ENCODE measurements at places on chromosomes 2 and 18.

DNA sequence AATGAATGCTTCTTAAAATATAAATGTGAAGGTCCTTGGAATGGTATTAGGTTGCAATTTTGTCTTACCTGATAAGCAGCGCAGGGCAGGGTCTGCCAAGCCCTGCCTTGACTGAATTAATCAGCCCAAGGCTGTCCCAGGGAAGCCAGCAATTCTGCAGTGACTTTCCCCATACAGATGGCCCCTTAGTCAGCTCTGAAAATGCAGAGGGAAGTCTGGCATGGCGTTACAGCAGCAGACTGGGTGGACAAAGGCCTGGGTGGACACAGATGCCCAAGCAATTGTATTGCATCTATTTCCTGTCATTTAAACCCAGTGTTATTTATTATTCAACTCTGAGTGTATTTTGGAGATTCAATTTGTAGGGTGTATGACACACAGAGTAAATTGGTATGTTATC is 56.6 kb upstream of the NOL4 start:
- DNase-seq, result no peak

DNA sequence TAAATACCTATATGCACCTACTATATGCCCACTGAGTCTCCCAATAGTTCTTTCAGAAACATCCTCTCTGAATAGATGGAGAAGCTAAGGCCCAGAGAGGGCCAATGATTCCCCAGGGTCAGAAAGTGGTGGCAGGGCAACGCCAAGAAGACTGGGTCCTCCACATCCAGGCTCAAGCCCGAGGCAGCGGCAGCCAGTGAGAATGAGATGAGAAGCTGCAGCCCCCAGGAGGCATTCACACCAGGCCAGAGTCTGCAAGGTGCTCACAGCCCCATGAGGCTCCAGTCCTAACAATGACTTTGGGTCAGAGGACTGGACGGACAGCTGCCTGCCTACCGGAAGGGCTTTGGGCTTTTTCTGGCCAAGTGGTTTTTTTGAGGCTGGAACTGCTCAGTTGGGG is 3.5 kb downstream of the TEX261 start:
- no peak for DNase-seq

DNA sequence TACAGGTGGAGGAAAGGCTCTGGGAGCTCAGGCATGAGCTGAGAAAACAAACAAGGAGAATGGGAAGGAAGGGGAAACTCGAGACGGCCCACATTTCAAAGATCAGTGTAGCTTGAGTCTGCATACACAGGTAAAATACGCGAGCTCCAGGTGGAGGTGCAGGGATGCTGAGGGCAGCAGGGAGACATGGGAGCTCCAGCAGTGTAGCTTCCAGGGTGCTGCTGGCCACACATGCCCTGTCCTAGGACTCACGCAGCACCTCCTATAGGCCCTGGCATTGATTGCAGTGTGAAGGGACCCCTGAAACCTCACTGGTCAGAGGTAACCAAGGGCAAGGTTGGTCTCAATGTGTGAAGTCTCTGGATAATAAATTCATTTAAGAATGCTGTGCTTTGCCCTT is 362.8 kb upstream of the HS6ST1 start:
- DNase-seq, result no peak

GRCh38 chr18:48922801-48923730 is 27.7 kb downstream of the SMAD7 start:
- DNase-seq, result no peak

DNA sequence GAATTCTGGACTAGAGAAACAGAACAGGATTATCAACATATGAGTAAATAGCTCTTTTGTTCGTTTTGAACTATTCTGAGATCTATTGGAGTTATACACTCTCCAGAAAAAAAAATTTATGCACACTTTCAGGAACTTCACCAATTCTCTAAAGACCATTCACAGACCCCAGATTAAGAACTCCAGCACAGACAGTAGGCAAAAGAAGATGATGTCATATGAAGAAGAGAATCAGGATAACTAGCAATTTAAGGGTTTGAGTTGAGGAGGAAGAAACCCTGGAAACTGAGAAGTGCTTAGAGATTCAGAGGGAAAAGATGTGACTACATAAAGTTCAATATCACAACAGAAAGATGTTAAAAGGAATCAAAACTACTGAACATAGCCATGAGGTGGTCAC is 69.9 kb downstream of the SIGLEC15 start:
- DNase-seq, result no peak

GRCh38 chr2:99971326-99971900 is 171.0 kb downstream of the AFF3 start:
- no peak for DNase-seq

GRCh38 chr2:156430980-156431358 is 5.2 kb upstream of the GPD2 start:
- DNase-seq, result no peak

DNA sequence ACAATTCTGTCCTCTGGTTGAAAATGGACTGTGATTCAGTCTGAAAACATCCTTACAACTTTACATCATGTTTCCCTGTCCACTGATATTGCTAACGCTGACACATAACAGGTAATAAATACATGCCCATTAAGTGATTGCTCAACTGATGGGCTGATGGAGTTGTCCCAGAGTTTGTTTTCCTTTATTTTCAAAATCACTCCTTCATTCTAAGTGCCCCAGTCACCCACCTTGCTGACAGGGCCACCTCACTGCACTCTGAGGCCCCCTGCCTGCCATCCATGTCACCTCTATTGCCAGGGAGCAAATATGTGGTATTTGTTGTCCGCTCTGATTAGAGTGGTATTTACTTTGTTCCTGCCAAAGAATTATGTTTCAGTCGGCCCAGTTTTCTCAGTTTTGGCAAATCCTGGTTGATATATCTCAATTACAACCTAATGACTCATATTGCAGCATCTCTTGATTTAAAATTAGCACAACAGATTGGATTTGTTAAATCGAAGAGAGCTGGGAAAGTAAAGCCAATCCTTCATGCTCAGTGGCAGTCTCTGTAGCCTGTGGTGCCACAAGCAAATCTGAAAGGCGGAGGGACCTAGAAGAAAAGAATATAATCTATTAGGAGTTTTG is 105.1 kb downstream of the RDH14 start:
- no peak for DNase-seq

- no peak for DNase-seq
Measured at GRCh38 chr2:170243898-170244297, 66.0 kb downstream of the MYO3B start.

- DNase-seq, result no peak
Measured at GRCh38 chr2:84876369-84876768, 4.5 kb downstream of the TRABD2A start.

DNA sequence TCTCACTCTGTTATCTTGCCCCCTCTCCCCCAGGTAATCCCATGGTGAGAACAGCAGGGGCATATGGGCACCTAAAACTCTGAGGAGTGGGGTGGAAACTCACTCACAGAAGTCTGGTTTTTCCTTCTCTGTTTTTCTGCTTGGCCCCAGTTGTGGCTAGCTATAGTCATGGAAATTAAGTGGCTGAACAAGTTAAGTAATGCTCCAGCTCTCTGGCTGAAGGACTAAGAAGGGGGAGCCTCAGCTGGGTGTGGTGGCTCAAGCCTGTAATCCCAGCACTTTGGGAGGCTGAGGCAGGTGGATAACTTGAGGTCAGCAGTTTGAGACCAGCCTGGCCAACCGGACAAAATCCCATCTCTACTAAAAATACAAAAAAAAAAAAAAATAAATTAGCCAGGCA is 261.0 kb downstream of the TPGS2 start:
- DNase-seq, result no peak

GRCh38 chr2:39385172-39385571 is 51.9 kb downstream of the MAP4K3 start:
- DNase-seq, result no peak

DNA sequence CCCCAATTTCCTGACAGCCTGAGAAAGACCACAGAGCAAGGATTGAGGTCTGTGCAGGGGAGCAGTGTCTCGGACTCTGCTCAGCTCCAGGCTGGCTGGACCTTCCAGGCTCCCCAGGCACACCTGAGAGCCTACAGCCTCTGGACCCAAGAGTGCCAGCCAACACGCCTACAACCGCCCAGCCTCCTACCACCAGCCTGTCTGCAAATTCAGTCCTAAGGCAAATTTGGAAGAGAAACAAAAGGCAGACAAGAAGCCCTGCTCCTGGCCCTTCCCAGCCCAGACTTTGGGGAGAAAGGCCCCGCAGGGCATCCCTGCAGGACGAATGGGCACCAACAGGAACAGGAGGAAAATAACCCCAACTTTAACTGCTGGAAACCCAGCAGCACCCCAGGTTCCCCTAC is 1.9 kb downstream of the HS6ST1 start:
- no peak for DNase-seq

- DNase-seq, result no peak
Measured at GRCh38 chr2:113834051-113834730, 55.7 kb upstream of the ACTR3 start.

- DNase-seq, result no peak
Measured at GRCh38 chr2:176471949-176472348, 202.7 kb downstream of the MTX2 start.

DNA sequence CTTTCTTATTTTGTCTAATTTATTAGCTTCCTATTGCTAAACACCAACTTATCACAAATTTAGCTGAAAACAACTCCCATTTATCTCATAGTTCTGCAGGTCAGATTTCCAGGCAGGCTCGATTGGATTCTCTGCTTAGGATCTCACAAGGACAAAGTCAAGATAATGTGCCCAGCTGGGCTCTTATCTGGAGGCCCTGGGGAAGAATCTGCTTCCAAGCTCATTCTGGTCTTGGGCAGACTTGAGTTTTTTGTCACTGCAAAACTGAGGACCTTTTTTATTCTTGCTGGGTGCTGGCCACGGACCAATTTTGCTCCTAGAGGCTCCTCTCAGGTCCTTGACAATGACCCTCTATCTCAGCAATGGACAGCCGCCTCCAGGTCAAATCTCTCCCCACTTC is 215.5 kb downstream of the TRIB2 start:
- no peak for DNase-seq

DNA sequence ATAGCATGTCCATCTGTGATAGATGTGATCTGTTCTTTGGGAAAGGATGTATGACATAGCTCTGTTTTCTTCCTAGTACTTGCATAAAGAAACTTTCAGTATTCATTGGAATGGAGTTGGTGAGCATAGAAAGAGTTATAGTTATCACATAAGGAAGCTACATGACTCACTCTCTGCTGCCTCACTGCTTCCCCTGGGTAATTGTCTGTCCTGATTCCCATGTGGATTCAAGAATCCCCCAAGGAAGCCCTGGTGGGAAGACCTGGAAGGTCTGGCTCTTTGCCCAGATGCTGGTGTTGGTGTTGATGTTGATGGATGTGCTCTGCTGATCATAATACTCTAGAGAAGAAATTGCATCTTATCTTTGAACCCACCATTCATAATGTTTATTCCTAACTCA is 60.6 kb downstream of the PTPN4 start:
- no peak for DNase-seq

- no peak for DNase-seq
Measured at GRCh38 chr2:111694700-111695101, 189.3 kb downstream of the ANAPC1 start.

- no peak for DNase-seq
Measured at GRCh38 chr2:200693836-200694470, 108.1 kb downstream of the AOX1 start.

- DNase-seq, result no peak
Measured at GRCh38 chr2:675982-676646, 1.1 kb downstream of the TMEM18 start.

DNA sequence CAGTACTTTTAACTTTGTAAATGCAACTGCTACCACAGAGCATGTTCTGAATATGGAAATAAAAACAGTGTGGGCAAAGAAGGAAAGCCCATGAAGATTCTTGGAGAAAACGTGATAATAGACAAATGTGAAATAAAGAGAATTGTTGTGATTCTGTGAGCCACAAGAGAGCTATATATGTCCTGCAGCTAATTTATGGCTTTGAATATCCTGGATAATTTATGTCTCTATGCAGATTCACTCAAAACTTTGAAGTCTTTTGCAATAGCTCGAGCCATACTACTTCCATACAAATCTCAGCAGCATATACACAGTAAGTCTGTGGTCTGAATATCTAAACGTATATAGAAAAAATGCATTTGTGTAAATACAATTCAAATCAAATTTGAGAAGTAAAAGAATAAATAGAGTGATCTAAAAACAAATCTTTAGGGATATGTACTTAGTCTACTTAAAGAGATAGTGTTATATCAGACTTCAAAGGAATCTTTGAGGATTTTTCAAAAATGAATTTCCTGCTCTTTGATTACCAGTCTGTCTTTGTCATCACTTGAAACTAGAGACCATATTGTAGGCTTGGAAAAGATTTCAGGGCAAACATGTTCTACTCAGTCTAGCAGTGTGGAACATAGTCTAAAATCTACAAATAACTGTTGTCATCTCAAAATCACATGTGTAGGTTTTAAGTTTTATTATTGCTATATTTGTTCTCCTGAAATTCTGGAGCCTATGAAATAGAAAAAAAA is 107.1 kb downstream of the CSRNP3 start:
- no peak for DNase-seq

DNA sequence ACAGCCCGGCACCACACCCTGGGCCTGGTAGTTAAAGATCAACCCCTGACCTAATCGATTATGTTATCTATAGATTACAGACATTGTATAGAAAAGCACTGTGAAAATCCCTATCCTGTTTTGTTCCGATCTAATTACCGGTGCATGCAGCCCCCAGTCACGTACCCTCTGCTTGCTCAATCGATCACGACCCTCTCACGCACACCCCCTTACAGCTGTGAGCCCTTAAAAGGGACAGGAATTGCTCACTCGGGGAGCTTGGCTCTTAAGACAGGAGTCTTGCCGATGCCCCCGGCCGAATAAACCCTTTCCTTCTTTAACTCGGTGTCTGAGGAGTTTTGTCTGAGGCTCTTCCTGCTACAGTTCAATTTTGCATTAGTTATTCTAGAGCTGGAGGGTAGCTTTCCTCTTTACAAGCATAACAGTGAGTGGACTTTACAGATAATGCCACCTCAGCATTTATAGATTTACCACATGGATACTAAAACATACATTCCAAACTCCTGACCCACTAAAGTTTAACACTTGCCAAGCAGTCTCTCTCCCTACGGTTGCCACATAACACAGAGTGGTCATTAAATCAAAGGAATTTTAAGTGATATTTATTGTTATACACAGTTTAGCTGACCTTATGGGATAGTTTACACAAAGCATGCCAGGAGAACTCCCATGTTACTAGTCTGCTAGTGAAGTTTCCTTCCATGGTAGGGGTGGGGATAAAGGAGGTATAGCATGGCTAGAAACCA is 101.0 kb downstream of the EVA1A start:
- DNase-seq, result no peak

- no peak for DNase-seq
Measured at GRCh38 chr2:3041246-3041645, 336.4 kb downstream of the EIPR1 start.

GRCh38 chr18:23498877-23499276 is 4.4 kb upstream of the RMC1 start:
- DNase-seq, result peak; percentile 54

DNA sequence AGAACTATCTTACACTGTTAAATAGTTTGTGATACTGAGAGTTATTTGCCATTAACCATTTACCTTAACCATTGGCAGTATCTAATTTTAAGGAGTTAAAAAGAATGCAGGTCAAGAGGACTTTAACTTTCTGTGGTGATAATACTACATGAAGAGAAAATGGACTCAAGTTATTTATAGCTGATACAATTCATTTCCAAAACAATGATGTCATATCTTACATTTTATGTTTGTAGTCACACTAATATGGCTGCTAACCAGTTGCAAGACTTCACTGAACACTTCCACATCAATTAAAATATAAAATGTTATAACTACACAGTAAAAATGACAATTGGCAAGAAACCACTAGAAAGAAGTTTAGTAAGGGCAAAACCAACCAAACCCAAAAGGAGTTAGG is 77.7 kb downstream of the CDH2 start:
- DNase-seq, result no peak

All from stimulated activated CD8-positive, alpha-beta memory T cell treated with anti-CD3 and anti-CD28 coated beads, Interleukin-12 subunit alpha, Interleukin-12 subunit beta, amount 100 ng/mL, for 1 hour (primary cell).